Muscle of leg (tissue), 16 donors: ENCODE measurements at places on chromosomes 1 and 21.

DNA sequence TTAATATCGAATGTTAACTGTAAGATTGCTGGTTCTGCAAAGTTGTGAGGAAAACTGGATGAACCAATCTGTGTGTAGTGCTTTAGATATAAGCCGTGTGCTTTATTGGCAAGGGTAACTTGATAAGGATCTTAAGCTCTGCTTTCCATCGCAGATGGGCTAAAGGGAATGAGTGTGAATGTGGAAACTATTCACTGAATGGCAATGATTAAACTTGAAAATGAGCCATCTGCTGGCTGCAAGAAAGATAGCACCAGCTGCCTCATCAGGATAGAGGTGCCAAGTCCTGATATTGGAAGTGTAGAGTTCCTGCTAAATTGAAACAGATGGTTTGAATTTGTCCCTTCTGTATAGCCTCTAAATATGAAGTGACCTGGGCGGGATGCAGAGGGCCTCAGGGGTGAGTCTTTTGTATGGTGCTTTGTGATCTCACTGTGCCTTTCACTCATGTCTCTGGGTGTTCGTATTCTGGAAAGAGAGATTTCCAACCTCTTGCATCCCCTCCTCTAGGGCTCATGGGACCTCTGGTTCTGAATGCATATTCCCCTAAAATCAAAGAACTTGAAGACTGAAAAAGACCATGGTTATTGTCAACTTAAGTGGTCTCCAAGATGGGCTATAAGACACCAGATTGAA, 9.2 kb downstream of the FCRL3 start:
- H3K4me1 ChIP-seq, result no peaks in the 10 kb centered on the region
- no peak overlapping the region for H3K27ac ChIP-seq
- H3K4me3 ChIP-seq, result no peak overlapping the region

- H3K4me1 ChIP-seq, result peaks cover 26% of the 10 kb centered on the region
- H3K27ac ChIP-seq, result peak overlapping the region; percentile 35
- H3K36me3 ChIP-seq, result no peaks in the 10 kb centered on the region
- DNase-seq, result peak; percentile 39
- H3K27me3 ChIP-seq, result peaks cover 23% of the 10 kb centered on the region
- H3K4me3 ChIP-seq, result no peak overlapping the region
These were observed 3.2 kb upstream of the THEMIS2 start for GRCh38 chr1:27868932-27869718.

DNA sequence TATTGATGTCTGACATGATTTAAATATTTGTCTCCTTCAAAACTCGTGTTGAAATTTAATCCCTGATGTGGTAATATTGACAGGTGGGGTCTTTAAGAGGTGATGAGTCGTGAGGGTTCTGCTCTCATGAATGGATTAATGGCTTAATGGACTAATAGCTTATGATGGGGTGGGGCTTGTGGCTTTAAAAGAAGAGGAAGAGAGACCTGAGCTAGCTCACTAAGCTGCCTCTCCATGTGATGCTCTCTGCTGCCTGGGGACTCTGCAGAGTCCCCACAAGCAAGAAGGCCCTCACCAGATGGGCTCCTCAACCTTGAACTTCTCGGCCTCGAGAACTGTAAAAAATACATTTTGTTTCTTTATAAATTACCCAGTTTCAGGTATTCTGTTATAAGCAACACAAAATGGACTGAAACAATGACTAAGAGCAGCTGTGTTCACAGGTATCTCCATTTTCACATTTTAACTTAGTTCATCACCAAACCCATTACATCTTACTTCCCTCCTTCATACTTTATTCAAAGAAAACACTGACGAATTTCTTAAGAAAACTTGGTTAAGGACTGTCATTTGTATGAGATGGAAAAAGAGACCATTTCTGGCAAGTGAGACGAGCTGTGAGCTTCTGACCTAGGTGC, 12.1 kb upstream of the AIM2 start:
- H3K4me1 ChIP-seq, result no peaks in the 10 kb centered on the region
- H3K27ac ChIP-seq, result no peak overlapping the region
- no peak for DNase-seq
- H3K4me3 ChIP-seq, result no peak overlapping the region
- no peaks in the 10 kb centered on the region for H3K27me3 ChIP-seq
- H3K36me3 ChIP-seq, result no peaks in the 10 kb centered on the region

GRCh38 chr1:197181982-197182381, 35.5 kb upstream of the ASPM start:
- H3K27ac ChIP-seq, result no peak overlapping the region
- H3K4me3 ChIP-seq, result no peak overlapping the region
- no peaks in the 10 kb centered on the region for H3K27me3 ChIP-seq
- no peak for DNase-seq
- H3K4me1 ChIP-seq, result no peaks in the 10 kb centered on the region
- peaks cover 8% of the 10 kb centered on the region for H3K36me3 ChIP-seq

DNA sequence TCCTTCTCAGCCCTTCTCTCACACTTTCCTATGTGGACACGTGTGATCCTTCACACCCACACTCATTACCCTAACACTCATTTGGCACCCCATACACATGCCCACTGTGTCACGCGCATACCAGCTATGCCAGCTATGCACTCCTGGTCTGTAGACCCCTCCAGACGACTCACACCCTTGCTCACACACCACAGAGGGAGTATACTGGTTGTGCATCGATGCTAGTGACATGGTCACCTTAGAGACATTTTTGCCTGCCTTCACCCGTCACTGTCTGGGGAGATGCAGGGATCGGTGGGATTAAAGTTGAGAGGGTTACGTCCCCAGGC, 8.3 kb upstream of the PPM1J start:
- H3K36me3 ChIP-seq, result no peaks in the 10 kb centered on the region
- no peak overlapping the region for H3K4me3 ChIP-seq

- no peak overlapping the region for H3K4me3 ChIP-seq
- H3K36me3 ChIP-seq, result no peaks in the 10 kb centered on the region
- no peak for DNase-seq
- no peaks in the 10 kb centered on the region for H3K4me1 ChIP-seq
- no peak overlapping the region for H3K27ac ChIP-seq
These were observed 526.2 kb downstream of the MRPL39 start for GRCh38 chr21:25081096-25081495.

GRCh38 chr1:224635356-224635755, 19.2 kb downstream of the CNIH3 start:
- DNase-seq, result no peak
- no peak overlapping the region for H3K4me3 ChIP-seq
- peaks cover 4% of the 10 kb centered on the region for H3K4me1 ChIP-seq
- H3K36me3 ChIP-seq, result no peaks in the 10 kb centered on the region
- H3K27me3 ChIP-seq, result peaks cover 3% of the 10 kb centered on the region

DNA sequence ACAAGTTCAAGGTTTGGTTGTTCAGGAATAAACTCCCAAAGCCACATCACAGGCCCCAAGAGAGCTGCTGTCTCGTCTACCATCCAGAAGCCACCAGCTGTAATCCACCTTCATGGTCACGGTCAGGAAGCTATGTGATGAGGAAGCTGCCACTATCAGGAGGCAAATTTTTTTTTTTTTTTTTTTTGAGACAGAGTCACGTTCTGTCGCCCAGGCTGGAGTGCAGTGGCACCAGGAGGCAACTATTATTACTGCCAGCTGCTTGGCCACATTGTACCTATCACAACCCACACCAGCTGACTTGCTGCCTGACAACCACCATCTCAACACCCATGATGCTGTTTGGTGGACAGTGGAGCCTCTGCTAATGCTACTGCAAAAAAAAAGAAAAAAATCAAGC, 124.1 kb downstream of the OMA1 start:
- H3K27ac ChIP-seq, result no peak overlapping the region
- H3K4me3 ChIP-seq, result no peak overlapping the region
- H3K4me1 ChIP-seq, result no peaks in the 10 kb centered on the region
- no peaks in the 10 kb centered on the region for H3K27me3 ChIP-seq

- DNase-seq, result no peak
- H3K4me1 ChIP-seq, result peaks cover 13% of the 10 kb centered on the region
- peaks cover 6% of the 10 kb centered on the region for H3K36me3 ChIP-seq
- no peaks in the 10 kb centered on the region for H3K27me3 ChIP-seq
- H3K27ac ChIP-seq, result no peak overlapping the region
These were observed 27.1 kb downstream of the PTPRF start for GRCh38 chr1:43557744-43558245.

GRCh38 chr1:42743317-42744147, 3.5 kb upstream of the CLDN19 start:
- no peak for DNase-seq
- H3K36me3 ChIP-seq, result peaks cover 33% of the 10 kb centered on the region
- H3K4me1 ChIP-seq, result peaks cover 12% of the 10 kb centered on the region
- no peak overlapping the region for H3K27ac ChIP-seq

GRCh38 chr1:117180147-117180967, 30.4 kb downstream of the VTCN1 start:
- H3K4me1 ChIP-seq, result no peaks in the 10 kb centered on the region
- no peak for DNase-seq
- H3K27me3 ChIP-seq, result no peaks in the 10 kb centered on the region
- no peaks in the 10 kb centered on the region for H3K36me3 ChIP-seq
- no peak overlapping the region for H3K4me3 ChIP-seq

- peaks cover 39% of the 10 kb centered on the region for H3K36me3 ChIP-seq
- no peak for DNase-seq
- H3K27me3 ChIP-seq, result no peaks in the 10 kb centered on the region
- no peak overlapping the region for H3K4me3 ChIP-seq
These were observed 40.9 kb upstream of the IKBKE start for GRCh38 chr1:206429421-206429820.

- DNase-seq, result peak; percentile 49
- no peak overlapping the region for H3K4me3 ChIP-seq
- peaks cover 11% of the 10 kb centered on the region for H3K4me1 ChIP-seq
- peaks cover 2% of the 10 kb centered on the region for H3K27me3 ChIP-seq
These were observed 24.1 kb downstream of the MEGF6 start for GRCh38 chr1:3586986-3587759.

GRCh38 chr1:215076322-215076721, 6.2 kb upstream of the KCNK2 start:
- peaks cover 2% of the 10 kb centered on the region for H3K27me3 ChIP-seq
- no peak overlapping the region for H3K27ac ChIP-seq
- H3K4me3 ChIP-seq, result no peak overlapping the region
- H3K36me3 ChIP-seq, result no peaks in the 10 kb centered on the region

DNA sequence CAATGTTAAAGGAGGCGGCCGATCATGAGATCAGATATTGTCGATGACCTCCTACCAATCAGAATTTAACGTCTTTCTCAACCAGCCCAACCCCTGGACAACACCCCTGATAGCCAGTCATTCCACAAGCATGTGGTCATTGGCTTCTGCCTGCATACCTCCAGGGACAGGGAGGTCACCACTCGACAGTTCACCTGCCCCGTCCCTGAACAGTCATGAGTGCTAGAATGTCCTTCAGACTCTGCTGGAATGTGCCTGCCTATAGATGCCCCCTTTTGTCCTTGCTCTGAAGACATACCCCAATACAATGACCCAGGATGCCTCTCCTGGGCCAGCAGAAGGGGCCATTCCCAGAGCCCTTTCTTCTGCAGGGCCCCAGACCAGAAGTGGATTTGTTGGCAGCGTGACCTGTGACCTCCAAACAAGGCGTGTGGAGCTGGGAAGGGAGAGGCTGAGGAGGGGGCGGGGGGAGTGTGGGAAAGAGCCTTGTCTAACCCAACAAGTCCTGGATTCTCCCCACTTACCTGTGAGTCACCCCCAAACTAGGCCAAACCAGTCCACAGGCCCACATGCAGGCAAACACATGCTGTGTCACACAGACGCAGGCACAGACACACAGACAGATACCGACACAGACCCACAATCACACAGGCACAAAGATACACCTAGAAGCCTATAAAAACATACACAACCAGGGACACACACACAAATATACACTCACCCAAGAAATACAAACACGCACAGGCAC, 2.2 kb downstream of the CRYBG2 start:
- DNase-seq, result no peak
- no peaks in the 10 kb centered on the region for H3K4me1 ChIP-seq
- H3K27me3 ChIP-seq, result peaks cover 12% of the 10 kb centered on the region
- H3K36me3 ChIP-seq, result no peaks in the 10 kb centered on the region

DNA sequence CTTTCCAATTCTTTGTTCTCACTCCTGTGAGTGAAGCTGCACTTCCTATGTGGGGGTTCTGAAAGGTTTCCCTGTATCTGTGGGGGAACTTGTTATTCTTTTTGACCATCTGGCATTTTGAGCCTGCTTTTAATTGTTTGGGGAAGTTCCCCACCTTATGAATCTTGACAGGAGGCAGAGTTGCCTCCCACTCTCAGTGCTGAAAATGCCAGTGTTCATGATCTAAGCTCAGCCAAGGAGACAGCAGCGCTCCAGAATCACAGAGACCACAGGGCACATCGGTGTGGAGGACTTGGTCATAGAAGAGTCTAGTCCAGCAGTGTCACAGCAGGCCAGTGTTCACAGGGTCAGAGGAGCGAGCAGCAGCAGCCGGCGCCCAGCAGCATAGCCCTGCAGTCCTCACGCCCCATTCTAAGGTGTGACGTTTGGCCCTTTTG, 63.8 kb upstream of the PRDX6 start:
- H3K27me3 ChIP-seq, result no peaks in the 10 kb centered on the region
- no peak overlapping the region for H3K4me3 ChIP-seq
- no peak overlapping the region for H3K27ac ChIP-seq
- peaks cover 11% of the 10 kb centered on the region for H3K4me1 ChIP-seq

- no peak overlapping the region for H3K27ac ChIP-seq
- no peaks in the 10 kb centered on the region for H3K36me3 ChIP-seq
- H3K4me1 ChIP-seq, result no peaks in the 10 kb centered on the region
- DNase-seq, result no peak
- no peaks in the 10 kb centered on the region for H3K27me3 ChIP-seq
- H3K4me3 ChIP-seq, result no peak overlapping the region
These were observed 59.9 kb downstream of the ZBTB18 start for GRCh38 chr1:244111027-244111426.

DNA sequence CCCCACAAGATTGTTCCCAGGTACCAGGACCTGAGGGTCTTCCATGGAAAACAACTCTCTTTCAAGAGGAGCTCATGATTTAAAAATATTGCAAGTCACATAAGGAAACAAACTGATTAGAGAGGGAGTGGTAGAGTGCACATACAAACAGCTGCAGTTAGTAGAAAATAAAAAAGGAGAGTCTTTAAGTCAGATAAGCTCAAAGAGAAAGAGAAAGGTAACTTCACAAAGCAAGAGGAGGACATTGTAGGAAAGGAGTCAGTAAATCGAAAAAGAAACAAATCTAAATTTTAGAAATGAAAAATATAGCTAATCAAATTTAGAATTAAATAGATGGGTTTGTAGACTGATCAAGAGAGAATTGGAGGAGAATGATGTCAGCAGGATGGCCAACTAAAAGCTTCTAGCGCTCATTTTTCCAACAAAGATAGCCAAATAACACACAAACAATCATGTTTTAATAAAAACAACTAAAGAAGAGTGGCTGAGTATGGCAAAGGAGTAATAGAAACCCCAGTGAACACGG, 86.1 kb upstream of the CD53 start:
- peaks cover 3% of the 10 kb centered on the region for H3K27me3 ChIP-seq
- no peak for DNase-seq
- H3K27ac ChIP-seq, result no peak overlapping the region
- H3K4me3 ChIP-seq, result no peak overlapping the region
- H3K4me1 ChIP-seq, result no peaks in the 10 kb centered on the region

GRCh38 chr1:202689082-202689481, 21.2 kb downstream of the SYT2 start:
- H3K4me3 ChIP-seq, result no peak overlapping the region
- H3K27ac ChIP-seq, result no peak overlapping the region
- no peaks in the 10 kb centered on the region for H3K4me1 ChIP-seq
- H3K36me3 ChIP-seq, result no peaks in the 10 kb centered on the region
- peaks cover 21% of the 10 kb centered on the region for H3K27me3 ChIP-seq

GRCh38 chr1:32806910-32807523, 10.1 kb downstream of the YARS1 start:
- H3K27me3 ChIP-seq, result no peaks in the 10 kb centered on the region
- H3K4me1 ChIP-seq, result no peaks in the 10 kb centered on the region
- H3K36me3 ChIP-seq, result peaks cover 61% of the 10 kb centered on the region
- H3K4me3 ChIP-seq, result no peak overlapping the region
- H3K27ac ChIP-seq, result no peak overlapping the region

GRCh38 chr1:162087111-162087510, 17.6 kb downstream of the NOS1AP start:
- no peaks in the 10 kb centered on the region for H3K27me3 ChIP-seq
- H3K4me3 ChIP-seq, result no peak overlapping the region
- no peak for DNase-seq
- H3K27ac ChIP-seq, result no peak overlapping the region
